ENCODE measurements at places on chromosomes 11 and 22. TPM values are rescaled to one million over a fixed set of nuclear protein-coding genes. Genes with fewer than 3 reads are reported as not detected.

DNA sequence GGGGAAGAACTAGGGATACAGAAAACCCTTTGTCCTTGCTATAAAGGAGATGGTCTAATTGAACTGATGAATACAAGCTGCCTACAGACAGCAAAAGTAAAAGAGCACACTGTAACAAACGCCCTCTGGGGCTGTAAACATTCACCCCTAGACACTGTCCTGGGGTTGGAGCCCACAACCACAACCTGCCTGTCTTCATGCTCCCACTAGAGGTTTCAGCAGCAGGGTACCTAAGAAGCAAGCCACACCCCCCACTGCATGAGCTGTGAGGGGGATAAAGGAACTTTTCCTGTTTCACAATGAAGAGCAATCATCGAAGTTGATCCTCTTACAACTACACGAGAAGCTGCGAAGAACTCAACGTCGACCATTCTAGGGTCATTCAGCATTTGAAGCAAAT lies 90.5 kb upstream of the LUZP2 start:
- no peak for DNase-seq

DNA sequence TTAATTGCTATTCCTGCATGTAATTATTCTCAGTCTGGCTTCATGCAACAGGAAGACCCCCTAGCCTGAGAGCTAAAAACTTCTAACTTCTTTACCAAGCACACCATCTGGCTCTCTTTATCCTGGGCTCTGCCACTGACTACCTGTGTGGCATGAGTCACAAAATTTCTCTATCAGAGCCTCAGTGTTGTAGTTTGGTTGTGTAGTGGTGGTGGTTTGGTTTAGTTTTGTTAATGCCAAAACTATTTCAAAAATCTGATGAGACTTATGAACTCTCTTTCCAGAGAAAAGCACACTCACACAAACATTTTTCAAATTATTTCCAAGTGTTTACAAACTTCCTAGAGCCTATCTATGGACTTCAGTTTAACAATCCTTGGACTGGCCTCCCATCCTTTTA lies 7.5 kb upstream of the IL17RA start:
- no peak for DNase-seq

- no peak for DNase-seq
Observed at GRCh38 chr22:25364736-25365241, 145.3 kb downstream of the CRYBB2 start.

AGBL2 gene
- 0.51 TPM for total RNA-seq

MUC2 gene
- not detected for total RNA-seq

FAM83F gene
- total RNA-seq, result 19.8 TPM
